NCI-H226 (cell line): ENCODE measurements at places on chromosomes 11 and 22.

GRCh38 chr11:86041975-86042378 lies 26.9 kb downstream of the PICALM start:
- DNase-seq, result peak; percentile 80

DNA sequence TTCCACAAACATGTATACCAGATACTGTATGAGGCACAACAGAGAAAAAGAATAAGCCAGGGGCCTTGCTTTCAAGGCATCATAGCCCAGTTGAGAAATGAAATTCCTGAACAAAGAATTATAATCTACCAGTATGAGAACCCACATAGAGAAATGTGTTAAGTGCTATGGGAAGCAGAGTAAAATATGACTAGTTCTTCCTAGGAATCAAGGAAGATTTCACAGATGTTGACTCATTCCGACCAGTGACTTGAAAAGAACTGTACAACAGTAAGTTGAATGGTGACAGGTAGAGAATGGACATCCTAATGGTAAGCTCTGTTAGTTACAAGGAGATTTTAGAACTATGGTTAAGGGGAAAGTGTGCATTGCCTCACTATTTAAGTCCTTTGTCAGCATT lies 102.6 kb downstream of the TRIM44 start:
- no peak for DNase-seq

GRCh38 chr22:47289336-47289985 lies 527.0 kb downstream of the TBC1D22A start:
- DNase-seq, result no peak

DNA sequence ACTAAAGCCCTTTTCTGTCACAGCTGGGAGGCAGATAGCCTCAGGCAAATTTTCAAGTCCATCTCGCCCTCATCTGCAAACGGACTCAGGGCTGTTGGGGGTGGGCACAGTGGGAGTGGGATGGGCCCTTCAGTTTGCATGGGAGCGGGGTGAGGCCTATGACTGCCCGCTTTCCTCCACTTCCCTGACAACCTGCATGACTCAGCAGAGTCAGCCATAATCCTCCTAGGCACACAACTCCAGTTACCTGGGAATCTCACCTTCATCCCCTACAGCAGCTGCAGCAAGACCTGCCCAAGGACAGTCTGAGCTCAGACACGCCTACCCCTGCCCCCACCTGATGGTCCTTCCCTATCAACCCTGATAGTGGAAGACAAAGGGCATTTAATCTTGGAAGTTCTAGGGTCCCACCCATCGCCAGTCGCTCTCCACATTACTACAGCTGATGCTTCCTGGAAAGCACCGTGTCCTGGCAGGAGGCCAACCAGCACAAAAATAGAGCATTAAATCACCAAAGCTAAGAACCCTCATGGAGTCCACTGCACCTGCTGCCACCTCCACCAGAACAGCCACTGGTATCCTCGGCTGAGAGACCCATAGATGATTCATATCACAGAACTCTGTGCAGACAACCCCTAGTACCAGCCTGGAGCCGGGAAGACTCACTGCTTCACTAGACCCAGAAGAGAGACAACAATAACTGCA lies 319.3 kb downstream of the DCDC1 start:
- DNase-seq, result no peak

GRCh38 chr22:36237462-36238372 lies 1.6 kb downstream of the APOL2 start:
- peak; percentile 11 for DNase-seq

GRCh38 chr11:87545858-87546257 lies 508.1 kb downstream of the TMEM135 start:
- no peak for DNase-seq

GRCh38 chr11:120335556-120335907 lies 681 bp upstream of the ARHGEF12 start:
- no peak for DNase-seq

- no peak for DNase-seq
Measured at GRCh38 chr22:37358917-37359316, 68.4 kb downstream of the ELFN2 start.

- no peak for DNase-seq
Measured at GRCh38 chr22:31328544-31328960, 17.6 kb downstream of the PATZ1 start.

GRCh38 chr11:43998308-43998707 lies 49.5 kb upstream of the ACCSL start:
- no peak for DNase-seq

- no peak for DNase-seq
Measured at GRCh38 chr11:134385774-134386565, 26.1 kb downstream of the B3GAT1 start.

DNA sequence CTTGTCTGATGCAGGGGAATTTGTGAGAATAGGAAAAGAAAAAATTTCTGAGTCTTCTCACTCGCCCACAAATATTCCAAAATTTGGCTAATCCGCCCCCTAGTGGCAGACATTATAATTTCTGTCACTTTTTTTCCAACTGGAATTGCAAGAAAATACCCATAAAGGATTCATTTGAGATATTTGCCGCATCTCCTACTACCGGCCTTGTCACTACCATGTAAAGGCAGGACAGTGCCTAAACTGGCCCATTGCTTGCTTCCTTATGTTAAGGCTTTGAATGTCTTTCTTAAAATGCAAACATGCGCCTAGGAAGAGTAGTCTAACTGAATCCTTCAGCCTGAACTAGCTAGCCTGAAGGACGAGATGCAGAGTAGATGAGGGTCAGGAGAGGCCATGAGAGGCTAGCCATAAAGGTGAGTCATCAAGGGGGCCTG lies 9.3 kb upstream of the CEP295 start:
- no peak for DNase-seq

DNA sequence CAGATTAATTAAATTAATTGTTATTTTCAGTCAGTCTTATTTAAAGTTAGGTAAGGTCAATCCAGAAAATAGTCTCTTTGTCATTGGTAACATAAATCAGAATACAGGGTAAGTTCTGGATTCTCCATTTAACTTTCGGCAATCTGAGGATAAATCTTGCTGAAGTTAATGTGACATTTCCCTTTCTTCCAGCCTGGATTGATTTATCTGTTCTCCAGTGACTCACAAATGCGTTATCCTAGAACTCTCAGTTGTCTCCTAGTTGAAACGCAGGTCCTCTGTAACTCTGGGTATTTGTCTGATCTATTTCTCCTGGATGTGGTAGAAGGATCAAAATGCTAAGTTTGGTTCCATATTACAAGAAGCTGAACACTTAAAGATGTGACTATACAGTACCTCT lies 21.0 kb downstream of the OR51E1 start:
- DNase-seq, result no peak

DNA sequence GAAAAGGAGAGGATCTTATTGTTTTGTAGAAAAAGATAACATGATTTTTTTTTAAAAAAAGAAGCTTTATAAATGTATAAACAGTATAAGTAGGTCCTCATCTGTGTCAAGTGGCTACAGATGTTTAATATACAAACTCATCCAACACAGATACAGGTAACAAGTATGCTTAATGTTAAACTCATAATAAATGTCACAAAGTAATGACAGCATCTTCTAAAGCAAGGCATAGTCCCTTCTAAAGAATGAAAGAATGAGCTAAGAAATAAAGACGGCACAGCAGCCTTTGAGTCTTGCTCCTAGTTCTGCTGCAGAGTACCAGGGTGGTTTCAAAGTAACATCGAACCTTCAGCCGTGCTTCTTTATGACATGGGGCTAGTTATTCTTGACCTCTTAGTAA lies 28.7 kb upstream of the BLID start:
- DNase-seq, result no peak

DNA sequence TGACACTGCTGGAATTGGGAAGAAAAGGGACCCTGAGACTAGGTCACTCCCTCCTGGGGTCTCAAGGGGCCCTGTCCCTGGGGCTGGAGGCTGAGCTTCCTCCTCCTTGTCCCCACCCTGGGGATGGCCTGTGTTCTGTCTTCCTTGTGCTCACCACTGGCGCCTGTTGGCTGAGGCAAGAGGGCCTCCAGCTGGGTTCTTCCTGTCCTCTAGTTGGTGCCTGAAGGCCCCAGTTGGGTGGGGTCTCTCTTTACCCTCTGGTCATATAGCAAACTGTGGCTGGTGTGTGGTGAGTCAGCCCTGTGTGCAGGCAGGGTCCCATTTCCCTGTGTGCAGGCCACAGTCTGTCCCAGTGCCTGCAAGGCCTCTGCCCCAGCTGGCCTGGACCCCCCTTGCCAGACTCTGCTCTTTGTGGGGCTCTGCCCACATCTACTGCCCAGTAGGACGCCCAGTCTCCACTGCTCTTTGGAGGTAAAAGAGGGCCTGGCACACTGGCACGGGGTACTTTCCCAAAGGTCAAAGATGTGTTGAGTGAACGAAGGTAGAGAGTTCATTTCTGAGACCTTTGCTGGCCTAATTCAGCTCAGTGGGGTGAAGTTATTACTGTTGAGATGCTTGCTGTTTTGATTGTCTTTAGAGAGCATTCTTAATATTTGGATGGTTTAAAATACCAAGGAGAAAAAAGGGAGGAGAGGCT lies 55.1 kb upstream of the CLDN5 start:
- no peak for DNase-seq

- DNase-seq, result no peak
Measured at GRCh38 chr11:67482275-67482826, 475 bp upstream of the AIP start.

GRCh38 chr11:101439488-101439887 lies 144.3 kb downstream of the TRPC6 start:
- no peak for DNase-seq

DNA sequence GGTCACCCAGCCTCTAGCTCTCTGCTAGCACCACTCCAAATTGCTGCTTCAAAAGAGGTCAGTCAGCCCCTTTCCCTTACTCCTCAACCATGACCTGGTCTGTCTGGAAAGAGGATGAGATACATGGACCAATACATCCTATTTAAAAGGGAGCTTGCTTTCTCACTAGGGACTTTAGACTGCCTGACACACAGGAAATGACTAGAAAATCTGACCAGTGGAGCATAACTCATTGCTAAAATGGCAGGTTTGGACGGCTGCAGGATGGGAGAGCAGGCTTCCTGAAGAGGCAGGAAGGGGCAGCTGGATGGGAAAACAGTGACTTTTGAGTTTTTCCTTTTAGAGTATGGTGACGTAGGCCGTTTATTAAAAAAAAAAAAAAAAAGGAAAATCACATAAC lies 25.3 kb downstream of the STIM1 start:
- peak; percentile 44 for DNase-seq

DNA sequence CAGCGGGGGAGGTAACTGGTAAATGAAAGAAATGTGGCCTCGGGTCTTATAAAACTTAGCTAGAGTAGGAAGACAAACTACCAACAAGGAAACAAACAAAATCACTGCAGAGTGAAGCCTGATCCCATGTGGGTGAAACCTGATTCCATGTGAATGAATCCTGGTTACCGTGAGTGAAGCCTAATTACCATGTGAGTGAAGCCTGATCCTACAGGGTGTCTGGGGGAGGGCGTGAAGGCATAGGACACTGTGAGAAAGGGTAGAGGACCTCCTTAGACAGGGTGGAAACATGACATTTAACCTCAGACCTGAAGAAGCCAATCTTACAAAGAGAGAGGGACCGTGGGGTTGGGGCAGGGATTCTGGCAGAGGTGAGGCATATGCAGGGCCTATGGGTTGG lies 106.2 kb upstream of the USP47 start:
- no peak for DNase-seq

DNA sequence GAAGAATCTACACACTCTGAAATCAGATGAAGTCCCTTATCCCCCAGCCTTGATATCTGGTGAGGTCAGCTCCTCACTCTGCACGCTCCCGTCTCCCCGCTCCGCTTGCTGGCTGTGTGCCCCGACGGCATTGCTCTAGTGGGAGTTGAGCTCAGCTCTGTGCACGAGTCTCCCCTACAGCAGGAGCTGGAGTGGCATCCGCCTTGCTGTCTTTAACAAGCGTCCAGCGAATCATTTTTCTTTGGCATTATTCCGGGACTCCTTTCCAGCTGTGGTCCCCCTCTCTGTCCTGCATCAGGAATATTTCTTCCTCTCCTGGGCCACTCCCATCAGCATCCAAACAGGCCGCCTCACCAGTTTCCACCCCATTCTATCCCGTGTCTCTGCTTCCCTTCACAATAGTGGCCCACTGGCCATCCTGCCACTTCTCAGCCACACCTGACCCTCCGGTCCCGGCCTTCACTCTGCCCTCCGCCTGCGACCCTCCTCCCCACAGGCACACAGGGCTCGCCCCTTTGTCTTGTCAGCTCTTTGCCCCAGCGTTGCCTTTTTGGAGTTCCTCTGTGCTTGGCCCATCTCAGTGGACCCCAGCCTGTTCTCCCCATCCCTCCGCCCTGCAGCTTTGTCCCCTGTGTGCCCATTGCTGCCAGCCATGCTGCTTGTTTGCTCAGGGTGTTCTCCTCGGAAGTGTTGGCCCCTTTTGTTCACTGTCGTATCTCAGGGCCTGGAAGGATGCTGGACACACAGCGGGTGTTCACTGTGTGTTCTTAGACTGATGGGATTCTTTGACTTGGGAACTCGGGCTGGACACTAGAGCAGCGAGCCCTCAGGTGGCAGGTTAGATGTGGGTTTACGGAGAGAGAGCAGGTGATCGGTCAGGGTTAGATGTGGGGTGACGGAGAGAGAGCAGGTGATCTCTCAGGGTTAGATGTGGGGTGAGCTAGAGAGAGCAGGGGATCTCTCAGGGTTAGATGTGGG lies 441.8 kb downstream of the TBC1D22A start:
- DNase-seq, result no peak

- DNase-seq, result no peak
Measured at GRCh38 chr11:129331217-129331616, 44.4 kb upstream of the BARX2 start.

- DNase-seq, result no peak
Measured at GRCh38 chr22:43080616-43081015, 8.6 kb downstream of the TTLL1 start.

- DNase-seq, result no peak
Measured at GRCh38 chr22:49202226-49202625, 625.4 kb downstream of the BRD1 start.

DNA sequence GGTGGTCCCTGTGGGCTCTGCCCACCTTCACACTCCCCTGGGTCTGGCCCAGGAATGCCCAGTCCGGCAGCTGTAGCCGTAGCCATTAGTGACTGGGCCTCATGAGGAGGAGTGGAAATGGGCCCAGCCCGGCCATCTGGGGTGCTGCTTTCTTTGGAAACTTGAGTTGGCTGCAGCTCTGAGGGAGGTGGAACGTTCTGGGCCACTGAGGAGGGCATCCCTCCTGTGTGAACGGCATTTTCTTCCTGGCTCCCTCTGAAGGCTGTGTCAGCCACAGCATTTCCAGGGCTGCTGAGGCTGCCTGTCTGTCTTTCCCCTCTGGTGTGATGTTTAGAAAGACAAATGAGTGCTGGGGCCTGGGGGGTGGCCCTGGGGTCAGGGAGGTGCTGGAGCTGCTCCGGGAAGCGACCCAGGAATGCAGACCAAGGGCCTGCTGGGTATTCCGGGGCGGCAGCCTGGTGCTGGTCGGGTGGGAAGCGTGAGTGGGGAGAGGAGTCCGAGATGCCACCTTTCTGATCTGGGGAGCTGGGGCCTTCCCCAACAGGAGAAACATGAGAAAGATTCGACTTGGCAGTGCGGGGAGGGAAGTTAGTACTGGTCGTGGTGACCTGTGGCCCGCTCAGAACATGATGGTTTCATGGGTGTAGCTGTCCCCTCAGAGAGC lies 27.1 kb downstream of the PTDSS2 start:
- no peak for DNase-seq

GRCh38 chr11:1532014-1532586 lies 40.0 kb downstream of the DUSP8 start:
- no peak for DNase-seq
